ENCODE measurements at places on chromosomes 11 and 22.

GRCh38 chr11:126992804-126993111 lies 7.8 kb downstream of the KIRREL3 start:
- DNase-seq, result no peak

DNA sequence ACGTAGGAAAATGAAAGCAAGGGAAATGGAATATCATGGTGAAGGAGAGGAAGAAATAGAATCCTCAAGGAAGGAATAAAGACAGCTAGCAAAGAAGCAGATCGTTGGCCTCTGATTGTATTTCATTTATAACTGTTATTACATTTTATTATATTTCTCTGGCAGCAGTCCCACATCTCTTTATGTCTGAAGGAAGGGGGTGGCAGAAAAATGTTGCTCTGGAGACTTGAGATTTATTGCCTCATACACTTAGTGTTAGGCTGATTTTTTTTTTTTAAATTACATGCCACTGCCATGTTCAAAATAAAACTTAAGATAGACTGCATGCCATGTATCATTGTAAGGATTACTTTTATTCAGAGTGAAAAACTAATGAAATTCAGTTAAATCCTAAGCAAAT lies 971.7 kb upstream of the CHORDC1 start:
- no peak for DNase-seq

DNA sequence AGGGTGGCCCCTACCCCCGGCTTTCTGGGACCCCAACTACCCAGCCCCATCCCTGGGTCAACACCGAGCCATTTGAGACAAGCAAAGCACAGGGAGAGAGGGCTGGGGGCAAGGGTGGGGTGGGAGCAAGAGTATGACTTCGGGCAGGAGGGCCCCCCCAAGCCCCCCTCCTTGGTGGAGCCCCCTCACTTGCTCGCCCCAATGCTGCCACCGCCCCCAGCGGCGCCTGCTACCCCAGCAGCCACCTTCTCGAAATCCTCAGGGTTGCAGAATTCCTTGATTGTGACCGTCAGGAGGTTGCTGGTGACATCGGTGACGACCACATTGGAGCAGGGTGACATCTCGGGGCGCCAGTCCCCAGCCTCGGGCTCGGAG lies 6.0 kb downstream of the CBX6 start:
- no peak for DNase-seq

- no peak for DNase-seq
These were observed 52.6 kb downstream of the TCF20 start for GRCh38 chr22:42217752-42218280.

- DNase-seq, result no peak
These were observed 729 bp downstream of the IL17RA start for GRCh38 chr22:17085277-17086181.

GRCh38 chr11:221539-221938 lies 14.0 kb downstream of the RIC8A start:
- no peak for DNase-seq

GRCh38 chr22:44398856-44399837 lies 86.4 kb upstream of the SHISAL1 start:
- no peak for DNase-seq

GRCh38 chr11:102599642-102600261 lies 25.4 kb downstream of the MMP20 start:
- DNase-seq, result no peak

DNA sequence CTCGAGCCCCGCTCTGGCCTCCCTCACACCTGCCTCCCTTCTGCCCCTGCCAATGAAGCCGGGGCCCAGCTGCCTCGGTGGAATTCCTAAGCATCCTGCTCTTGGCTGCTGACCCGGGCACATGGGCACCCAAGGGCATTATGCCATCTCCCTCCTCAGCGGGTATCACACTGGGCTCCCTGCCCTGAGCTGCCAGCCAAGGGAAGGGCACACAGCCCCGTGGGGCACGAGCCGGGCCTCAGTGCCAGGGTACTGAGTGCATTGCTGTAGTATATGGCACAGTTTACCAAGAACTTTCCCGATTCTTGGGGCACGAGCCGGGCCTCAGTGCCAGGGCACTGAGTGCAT lies 43.8 kb upstream of the JAM3 start:
- DNase-seq, result no peak

- DNase-seq, result no peak
These were observed 2.7 kb downstream of the MB start for GRCh38 chr22:35614404-35614803.

DNA sequence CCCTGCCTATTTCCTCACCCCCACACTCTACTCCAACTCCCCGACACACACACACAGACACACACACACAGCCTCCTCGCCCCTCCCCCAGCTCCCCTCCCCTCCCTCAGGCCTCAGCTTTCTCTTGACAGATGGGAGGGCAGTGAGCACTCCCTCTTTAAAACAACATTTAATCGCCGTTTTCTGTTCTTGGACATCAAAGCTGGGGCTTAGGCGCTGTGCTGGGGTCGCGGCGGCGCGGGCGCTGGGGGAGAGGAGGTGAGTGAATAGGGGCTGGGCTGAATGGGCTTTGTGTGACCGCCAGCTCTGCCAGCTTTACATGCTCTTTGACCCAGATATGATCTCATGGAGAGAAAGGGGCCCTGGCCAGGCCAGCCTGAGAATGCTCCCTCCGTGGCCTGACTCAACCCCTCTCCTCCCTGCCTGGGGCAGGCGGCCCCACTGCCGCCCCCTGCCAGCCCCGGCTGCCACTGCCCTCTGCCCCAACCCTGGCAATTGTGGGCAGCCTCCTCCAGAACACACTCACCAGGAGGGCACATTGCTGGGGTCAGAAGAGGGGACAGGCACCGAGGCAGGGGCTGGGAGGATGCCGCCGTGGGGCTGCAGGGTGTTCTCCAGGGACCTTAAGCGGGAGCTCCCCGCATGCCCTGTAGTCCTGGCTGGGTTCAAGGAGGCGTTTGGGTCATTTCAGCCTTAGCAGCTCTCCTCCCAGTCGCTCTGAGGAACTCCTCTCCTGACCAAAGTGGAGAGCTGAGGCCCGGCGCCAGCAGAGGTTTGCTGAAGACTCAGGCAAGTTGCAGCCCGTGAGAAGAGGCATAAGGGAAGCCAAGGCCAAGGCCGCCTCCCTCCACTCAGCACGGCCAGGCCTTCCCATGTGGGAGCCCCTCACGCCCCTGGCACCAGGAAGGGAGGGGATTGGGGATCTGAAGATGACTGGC lies 38.3 kb upstream of the NNMT start:
- no peak for DNase-seq

GRCh38 chr22:28783786-28784671 lies 11.5 kb downstream of the CCDC117 start:
- DNase-seq, result peak; percentile 90

DNA sequence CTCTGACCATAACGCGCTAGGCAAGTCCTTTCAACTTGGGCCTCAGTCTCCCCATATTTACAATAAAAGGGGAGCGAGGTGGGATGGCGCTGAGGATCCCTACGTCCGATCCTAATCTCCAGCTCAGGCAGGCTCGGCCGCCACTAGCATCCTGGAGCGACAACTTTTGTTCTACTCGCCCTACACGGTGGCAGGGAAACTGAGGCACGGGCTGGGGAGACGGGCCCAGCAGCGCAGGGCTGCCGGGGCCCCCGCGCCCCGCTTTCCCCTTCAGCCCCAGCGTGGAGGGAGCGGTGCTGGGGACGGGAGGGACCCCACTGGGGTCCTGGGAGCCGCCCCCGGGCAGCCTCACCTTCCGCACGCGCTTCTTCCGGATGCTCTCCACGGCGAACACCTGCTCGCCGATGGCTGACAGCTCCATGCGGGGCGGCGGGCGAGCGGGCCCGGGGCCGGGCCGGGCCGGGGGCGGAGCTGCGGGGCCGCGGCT lies 413 bp downstream of the CBX7 start:
- DNase-seq, result no peak

- DNase-seq, result no peak
These were observed 283.9 kb downstream of the BUD13 start for GRCh38 chr11:116488836-116489389.

- no peak for DNase-seq
These were observed 24.8 kb downstream of the WNT7B start for GRCh38 chr22:45952151-45952550.

- DNase-seq, result no peak
These were observed 175.5 kb downstream of the SOX6 start for GRCh38 chr11:16180868-16181267.

GRCh38 chr22:29641042-29641699 lies 37.7 kb downstream of the NF2 start:
- DNase-seq, result no peak

DNA sequence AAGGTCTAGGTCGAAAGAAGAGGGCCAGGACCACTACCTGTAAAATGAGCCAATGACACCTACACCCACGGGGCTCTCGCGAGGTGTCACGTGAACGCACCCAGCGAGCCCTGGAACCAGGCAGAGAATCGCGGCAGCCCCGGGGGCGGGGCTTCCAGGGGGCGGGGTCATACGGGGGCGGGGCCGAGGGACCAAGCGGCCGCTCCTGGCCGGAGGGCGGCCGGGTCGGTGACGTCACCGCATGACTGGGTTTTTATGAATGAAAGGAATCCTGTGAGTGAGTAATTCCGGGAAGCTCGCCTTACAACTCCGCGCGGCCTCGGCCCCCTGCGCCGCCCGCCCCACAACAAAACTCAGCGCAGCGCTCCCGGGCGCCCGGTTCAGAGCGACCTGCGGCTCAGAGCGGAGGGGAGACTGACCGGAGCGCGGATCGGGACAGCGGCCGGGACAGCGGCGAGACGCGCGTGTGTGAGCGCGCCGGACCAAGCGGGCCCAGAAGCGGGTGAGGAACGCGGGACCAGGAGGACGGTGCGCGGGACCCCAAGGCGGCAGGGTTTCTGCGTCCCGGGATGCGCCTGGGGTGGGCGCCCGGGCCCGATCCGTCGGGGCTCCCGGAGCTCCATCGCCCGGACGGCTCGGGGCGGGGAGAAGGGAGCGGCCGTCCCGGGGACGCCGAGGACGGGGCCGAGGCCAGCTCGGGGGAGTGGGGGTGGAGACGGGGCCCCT lies at the start of gene MAFF:
Gene MAFF (plus strand): TSS at position 284 of the 726 bp plus-strand sequence. CDS start 11,860 bp downstream, outside the sequence.
- DNase-seq, result peak; percentile 92

- no peak for DNase-seq
These were observed 101.8 kb downstream of the DDX10 start for GRCh38 chr11:108766596-108767173.

- DNase-seq, result no peak
These were observed 28.3 kb upstream of the WNT11 start for GRCh38 chr11:76234416-76235232.

DNA sequence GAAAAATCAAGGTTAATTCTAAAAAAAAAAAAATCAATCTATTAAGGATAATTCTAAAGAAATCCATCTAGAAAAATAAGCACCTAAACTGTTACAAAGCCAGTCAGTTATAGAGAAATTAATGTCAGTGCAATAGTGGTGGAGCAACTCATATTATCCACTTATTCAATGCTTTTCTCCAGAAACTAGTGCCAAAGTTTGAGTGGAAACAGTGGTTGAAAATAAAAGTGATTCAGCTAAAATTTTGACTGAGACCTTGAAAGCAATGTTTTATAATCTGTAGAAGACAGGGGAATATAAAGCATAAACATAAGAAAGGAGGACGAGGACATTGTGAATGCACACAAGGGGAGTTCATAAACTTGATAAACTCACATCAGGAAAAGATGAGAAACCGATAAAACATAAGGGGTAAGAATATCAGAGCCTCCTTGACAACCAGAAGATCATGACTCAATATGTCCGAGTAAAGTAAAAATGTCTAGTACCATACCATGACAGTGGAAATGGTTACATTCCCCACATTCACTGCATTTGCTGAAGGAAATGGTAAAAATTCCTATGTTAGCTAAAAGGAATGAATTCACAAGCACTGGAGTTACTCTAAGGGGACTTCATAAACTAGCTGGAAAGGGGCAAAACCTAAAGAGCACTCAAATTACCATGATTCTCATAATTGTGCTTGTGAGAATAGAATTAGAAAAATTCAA lies 58.7 kb upstream of the SLC5A12 start:
- DNase-seq, result no peak

GRCh38 chr11:81658722-81659121 lies 1074.9 kb downstream of the FAM181B start:
- DNase-seq, result no peak

DNA sequence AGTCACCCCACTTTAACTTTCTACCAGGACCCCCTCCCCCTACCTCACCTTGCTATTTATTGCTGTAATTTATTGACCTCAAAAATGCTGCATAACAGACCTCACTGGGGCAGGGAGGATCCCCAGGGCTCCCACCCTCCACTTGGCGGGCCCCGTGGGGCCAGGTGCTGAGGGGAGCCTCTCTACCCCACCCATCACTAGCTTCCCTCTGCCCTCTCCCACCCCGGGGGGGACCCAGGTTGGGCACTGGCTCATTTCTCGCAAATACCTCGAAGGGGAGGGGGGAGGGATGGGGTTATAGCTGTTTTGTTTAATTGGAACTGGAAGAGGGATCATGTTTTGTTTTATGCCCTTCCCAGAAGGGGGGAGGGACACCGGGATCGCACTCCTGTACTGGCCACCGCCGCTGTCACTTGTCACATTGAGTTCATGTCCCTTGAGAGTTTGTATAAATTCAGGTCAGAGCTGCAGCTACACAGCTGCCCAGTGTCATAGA lies 16.3 kb upstream of the TMEM191C start:
- DNase-seq, result no peak

GRCh38 chr11:61963282-61964057 lies 4.0 kb downstream of the FTH1 start:
- DNase-seq, result no peak

Measured in DMS153 (cell line).